ENCODE measurements at places on chromosomes 7 and 10.

- DNase-seq, result peak; percentile 63
Observed at GRCh38 chr10:105950410-105950809, 1214.1 kb downstream of the SORCS1 start.

DNA sequence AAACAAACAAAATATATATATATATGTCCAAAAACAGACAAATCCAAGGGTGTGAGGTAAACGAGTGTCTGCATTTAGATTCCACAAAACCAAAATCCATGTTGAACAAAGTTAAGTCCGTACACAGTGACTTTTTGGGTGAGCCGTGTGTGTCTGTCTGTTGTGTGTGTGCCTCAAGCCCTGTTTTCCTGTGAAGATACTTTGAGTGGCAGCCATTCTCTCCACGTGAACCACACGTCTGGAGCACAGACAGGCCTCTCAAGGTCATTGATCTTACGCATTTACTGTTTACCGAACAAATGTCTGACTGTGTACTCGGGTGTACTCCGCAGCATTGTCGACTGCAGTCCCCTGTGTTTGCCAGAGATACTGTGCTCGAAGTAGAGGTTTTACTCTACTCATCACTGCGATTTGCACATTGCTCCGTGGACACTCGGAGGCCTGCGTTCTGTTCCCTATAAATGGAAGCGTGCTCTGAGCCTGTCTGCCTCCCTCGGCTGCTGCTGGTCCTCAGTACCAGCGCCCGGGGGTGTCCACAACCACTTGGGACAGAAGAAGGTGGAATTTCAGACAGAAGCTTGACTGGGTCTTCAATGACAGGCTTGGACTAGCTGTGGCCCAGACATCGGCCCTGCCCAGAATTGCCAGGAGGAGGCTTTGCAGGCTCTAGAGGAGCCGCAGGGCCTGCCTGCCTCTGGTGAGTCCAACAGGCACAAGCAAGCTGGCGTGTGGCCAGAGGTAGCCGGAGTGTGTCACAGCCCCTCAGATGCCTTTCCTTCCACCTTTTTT, 22.1 kb downstream of the CYP17A1 start:
- peak; percentile 60 for DNase-seq

DNA sequence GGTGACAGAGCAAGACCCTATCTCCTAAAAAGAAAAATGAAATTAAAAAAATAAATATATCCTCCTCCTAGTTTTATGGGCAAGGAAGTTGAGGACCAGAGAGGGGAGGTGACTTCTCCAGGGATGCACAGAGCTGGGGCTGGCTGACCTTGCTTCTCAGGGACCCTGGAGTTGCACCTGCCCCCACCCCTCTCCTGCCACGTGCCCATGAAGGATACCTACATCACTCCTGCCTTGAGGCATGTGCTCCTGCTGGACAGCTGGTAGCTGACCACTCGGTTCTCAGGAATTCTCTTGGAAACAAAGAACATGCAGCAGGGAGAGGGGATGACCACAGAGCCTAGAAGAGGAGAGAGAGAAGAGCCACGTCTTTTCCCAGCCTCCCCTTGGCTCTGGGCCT, 522 bp downstream of the CCL24 start:
- DNase-seq, result no peak

DNA sequence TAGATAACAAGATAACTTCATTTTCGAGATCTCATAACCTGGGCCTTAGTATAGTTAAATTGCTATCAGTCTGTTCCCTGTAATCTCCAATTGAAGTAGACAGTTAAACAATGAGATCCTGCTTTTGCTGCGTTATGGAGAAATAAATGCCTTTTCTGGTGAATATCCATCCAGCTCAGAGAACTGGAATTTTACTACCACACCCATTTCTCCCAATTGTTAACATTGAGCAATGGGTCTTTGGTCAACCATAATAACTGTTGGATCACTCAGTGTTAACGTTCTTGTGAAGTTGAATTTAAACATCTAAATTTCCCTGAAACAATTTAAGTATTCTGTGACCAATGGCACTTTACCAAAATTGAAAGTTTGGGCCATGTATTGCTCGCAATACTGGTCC, 3.0 kb downstream of the CALU start:
- peak; percentile 70 for DNase-seq

DNA sequence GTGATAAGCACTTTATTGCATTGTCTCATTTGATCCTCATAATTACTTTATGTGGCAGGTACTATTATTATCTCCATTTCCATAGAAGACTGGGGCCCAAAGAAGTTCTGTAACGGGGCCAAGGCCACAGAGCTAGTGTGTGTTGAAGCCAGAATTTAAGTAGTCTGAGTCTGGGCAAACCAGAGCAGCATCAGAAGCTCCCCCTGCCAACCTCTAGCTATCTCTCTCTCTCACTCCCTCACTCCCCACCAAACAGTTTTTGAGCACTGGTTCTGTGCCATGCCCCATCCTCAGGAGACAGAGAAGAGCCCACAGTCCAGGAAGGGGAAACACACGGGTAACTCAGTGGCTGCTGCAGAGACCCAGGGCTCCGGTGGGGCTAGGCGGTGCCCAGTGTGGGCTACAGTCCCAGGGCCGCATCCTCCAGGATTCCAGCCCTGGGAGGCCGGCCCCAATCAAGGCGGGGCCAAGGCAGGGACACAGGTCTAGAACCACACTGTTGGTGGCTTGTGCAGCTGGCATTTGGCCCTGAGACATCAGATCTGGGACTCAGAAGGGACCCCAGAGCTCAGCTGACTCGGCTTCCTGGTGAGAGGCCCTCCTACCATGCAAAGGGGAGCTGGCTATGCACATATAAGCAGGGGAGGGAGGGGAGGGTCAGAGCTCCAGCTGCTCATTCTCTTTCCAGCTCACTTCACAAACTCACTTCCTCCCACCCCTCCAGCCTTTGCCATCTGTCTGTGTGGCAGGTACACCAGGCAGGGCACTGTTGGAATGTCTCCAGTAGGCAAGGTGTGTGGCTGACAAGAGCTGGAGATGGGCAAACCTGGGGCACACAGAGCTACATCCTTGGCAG, 34.4 kb downstream of the COL13A1 start:
- DNase-seq, result no peak

GRCh38 chr10:78148961-78149612, 115.4 kb downstream of the RPS24 start:
- DNase-seq, result peak; percentile 28

GRCh38 chr7:8938044-8938805, 504.8 kb downstream of the NXPH1 start:
- no peak for DNase-seq

GRCh38 chr7:13797545-13797944, 191.9 kb downstream of the ETV1 start:
- DNase-seq, result peak; percentile 9

DNA sequence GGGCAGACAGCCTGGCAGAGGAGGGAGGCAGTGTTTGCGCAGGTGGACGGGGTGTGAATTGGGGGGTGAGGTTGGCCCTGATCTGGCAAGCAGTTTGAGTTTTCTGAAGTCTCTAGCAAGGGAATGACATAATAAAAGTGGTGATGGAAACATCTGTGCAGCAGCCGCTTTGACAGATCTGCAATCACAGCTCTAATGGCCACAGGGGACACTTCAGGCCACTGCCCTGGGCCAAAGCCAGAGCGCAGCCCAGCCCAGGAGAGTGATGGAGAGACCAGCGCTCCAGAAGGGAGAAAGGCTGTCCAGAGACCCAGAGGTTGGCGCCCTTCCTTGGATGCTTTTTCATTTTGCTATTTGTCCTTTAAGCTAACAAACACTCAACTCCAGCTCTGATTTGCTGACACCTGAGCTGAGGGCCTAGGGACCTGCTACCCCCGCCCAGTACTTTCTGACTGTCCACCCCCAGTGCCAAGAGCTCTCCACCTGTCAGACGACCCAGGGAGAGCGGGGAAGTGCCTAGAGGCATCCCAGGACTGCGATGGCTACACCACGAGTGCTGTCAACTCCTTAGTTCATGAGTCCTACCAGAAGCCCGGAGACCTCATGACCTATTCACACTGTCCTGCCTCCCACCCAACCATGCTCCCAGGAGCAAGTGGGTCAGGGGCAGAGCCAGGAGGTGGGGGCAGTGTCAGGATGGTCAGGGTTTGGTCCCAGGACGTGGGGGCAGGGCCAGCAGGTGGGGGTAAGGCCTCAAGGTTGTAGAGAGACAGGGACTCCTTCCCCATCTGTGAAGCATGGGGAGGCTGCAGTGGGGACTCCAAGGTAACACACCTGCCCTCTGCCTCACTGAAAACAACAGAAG, 112.6 kb downstream of the PRKAG2 start:
- no peak for DNase-seq

DNA sequence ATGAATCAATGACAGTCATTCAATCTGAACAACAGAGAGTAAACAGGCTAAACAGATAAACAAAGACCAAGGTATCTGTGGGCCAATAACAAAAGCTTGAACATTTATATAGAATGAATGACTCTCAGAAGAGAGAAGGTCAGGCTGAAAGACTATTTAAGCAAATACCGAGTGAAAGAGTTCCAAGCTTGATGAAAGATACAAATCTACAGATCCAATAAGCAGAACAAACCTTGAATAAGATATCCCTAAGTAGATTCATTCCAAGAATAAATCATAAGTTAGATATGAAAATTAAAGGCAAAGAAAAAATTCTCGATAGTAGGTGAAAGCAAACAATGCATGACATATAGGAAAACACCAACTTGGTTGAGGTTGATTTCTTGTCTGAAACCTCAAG, 376.4 kb upstream of the IGFBP3 start:
- no peak for DNase-seq

- no peak for DNase-seq
Observed at GRCh38 chr7:18849130-18849529, 268.3 kb downstream of the TWIST1 start.

GRCh38 chr10:29873941-29874484, 185.4 kb downstream of the JCAD start:
- peak; percentile 23 for DNase-seq

DNA sequence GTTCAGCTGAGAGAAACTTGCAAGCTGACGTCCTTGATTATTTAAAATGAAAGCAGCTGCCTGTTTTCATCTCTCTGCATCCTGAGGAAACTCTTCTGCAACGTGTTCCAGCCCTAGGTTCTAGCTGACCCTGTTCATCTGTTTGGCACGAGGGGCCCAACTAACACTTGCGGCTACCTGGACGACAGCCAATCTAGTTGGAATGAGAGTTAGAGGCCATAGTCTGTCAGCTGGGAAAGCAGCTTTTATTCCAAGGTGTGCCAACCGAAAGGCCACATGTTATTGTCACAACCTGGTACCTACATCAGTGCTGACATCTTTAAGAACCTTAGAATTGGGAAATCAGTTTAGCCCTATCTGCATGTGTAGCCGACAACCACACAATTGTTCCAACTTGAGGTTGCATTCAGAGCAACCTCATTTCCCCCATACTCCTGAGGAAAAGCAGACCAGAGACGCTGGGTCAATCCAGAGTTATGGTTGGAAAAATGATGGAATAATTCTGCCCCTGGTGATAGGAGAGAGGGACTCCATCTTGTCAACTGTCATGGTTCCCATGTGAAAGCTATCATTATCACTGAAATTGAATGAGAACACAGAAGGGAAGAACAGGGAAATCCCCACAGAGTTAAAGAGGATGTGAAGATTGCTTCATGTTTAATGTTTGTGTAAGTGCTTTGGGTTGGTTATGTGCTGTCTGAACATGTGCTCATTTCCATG, 121.6 kb downstream of the EGFR start:
- peak; percentile 26 for DNase-seq

DNA sequence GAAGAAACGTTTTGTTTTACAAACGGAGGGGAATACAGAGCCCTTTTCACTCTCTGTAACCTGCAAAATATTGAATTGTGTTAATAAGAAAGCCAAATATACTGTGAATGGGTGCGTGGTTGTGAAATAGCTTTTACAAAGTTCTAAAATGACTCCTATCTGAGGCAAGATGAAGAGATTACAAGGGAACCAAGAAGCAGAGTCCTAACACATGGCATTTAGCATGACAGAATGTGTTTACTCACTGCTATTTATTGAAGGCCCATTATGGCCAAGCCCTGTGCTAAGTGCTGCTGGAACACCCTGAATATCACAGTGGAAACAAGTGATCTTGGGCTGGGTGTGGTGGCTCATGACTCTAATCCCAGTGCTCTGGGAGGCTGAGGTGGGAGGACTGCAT, 12.9 kb downstream of the JCAD start:
- DNase-seq, result no peak

- DNase-seq, result no peak
Observed at GRCh38 chr10:124680675-124681074, 63.5 kb downstream of the FAM53B start.

DNA sequence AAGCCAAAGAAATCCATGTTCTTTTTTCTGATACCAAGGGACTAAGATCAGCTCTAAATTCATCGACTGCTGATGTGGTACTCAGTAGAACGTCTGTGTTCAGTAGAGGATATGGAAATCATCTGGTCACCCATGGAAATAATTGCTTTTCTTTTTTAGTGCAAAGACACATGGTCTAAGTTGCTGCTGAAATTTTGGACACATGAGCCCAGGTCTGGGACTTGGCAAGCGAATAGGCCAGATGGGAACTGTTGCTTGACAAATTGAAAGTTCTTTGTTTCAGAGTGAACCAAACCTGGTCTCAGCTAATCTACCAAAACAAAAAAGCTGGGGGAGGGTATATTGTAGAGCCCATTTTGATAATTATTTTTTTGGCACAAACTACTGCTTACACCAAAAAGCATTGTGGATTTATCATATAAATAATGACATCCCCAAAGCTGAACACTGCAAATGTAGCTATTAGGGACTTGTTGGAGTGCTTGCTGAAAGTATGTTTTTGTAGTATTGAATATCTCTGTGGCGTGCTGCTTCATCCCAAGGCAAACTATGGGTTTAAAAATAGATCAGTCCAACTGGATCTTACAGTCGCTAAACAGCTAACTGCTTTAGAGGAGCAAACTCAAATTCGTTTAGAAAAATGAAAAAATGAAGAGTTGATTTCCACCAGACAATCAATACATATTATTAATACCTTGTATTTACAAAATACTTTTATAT, 144.7 kb downstream of the TRIL start:
- DNase-seq, result no peak

GRCh38 chr7:117069379-117069778, 116.1 kb downstream of the ST7 start:
- no peak for DNase-seq

DNA sequence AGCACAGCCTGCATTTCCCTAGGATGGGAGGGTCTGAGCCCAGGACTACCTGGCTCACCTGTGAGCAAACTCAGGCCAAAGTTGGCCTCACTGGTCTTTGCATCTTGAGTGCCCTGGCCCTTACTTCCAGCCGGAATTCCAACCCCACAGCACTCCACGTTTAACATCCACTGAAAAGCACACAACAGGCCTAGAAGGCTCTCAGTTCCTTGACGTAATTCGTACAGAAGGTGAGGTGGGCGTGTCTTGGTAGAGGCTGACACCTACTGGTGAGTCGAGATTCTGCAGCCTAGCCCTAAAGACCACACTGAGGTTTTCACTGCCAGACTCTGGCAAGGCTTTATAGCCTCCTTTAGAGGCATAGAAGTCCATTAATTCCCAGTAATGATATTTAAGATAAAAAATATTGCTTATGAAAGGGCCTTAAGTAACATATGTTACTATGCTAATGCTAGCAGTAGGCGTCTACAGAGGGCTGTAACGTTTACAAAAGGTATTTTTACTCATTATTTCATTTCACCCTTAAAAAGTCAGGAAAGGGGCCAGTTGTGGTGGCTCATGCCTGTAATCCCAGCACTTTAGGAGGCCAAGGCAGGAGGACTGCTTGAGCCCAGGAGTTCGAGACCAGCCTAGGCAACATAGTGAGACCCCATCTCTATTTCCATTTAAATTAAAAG, 95.8 kb downstream of the HIP1 start:
- DNase-seq, result peak; percentile 45

Measured in fibroblast of skin of scalp (primary cell).